ENCODE measurements at places on chromosomes 7 and 10.

DNA sequence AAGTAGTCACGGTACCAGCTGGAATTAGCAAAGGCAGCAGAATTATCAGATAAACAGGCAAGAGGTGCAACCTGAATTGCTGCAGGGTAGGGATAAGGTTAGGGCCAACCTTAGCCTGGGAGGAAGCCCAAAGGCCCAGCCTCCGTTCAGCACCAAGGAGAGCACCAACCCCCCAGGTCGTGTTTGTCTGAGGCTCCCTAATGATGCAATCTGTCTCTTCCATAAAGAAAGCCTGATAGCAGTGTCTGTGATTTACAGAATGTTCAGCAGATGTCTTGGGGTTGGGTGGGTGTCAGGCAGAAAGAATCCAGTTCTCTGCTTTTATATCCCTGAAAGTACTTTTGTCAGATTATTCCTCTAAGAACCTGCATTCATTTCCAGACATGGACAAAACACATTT lies 328.4 kb upstream of the AOAH start:
- no peak for DNase-seq

DNA sequence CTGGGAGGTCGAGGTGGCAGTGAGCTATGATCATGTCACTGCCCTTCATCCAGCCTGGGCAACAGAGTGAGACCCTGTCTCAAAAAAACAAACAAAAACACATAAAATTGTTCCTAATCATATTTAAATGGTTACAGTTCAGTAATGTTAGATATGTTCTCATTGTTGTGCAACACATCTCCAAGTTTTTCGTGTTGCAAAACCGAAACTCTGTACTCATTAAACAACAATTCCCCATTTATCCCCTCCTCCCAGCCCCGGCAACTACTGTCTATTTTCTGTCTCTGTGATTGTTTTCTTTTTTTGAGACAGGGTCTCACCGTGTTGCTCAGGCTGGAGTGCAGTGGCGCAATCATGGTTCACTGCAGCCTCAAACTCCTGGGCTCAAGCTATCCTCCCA lies 16.1 kb upstream of the PRXL2A start:
- no peak for DNase-seq

DNA sequence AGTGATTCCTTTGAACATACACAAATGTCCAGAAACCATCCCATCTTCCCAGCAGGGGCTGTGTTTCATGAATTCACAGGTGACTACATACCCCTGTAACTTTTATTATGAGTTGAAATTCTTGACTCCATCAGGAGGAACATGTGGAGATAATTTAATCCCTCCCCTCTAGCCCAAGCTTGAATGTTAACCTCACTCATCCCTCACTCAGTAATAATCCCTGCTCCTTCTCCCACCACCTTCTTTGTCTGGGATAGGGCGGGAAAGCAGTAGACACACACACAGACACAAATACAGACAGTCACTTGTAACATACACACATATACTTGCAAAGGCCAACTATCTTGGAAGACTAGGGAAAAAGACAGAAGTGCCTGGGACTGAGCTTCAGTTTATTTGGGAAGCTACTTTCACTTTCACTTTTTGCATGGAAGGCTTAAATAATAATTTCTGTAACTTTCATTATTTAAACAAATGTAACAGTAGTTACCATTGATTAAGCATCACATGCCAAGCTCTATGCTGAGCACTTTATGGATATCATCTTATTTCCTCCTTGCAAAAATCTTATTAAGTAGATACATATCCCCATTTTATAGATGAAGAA lies 7.3 kb downstream of the AASS start:
- DNase-seq: no peak

GRCh38 chr10:108633046-108633445 lies 1290.3 kb downstream of the XPNPEP1 start:
- DNase-seq: no peak

DNA sequence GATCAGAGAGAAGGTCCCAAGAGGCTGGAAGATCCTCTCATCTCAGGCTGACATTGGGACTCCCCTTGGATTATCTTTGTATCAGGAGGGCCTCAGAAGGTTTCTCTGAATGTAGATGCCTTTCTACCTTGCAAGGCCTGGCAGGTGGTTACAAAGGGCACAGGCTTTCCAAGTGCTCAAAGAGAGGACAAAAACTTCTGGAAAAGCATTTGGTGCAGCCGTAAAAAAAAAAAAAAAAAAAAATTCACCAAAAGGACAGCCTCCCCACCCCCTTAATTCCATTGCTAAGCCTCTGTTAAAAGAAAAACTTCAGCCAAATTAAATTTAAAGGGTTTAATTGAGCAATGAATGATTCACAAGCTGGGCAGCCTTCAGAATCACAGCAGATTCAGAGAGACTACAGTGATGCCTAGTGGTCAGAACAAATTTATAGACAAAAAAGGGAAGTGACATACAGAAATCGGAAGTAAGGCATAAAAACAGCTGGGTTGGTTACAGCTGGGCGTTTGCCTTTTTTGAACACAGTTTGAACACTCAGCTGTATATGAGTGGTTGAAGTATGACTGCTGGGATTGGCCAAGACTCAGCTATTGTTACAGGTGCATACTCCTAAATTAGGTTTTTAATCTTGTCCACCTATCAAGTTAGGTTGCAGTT lies 42.5 kb upstream of the LRGUK start:
- DNase-seq: peak; percentile 5

- no peak for DNase-seq
Measured at GRCh38 chr7:157671358-157672255, 334.8 kb downstream of the DNAJB6 start.

- DNase-seq: no peak
Measured at GRCh38 chr7:4738711-4739527, 36.5 kb upstream of the AP5Z1 start.

DNA sequence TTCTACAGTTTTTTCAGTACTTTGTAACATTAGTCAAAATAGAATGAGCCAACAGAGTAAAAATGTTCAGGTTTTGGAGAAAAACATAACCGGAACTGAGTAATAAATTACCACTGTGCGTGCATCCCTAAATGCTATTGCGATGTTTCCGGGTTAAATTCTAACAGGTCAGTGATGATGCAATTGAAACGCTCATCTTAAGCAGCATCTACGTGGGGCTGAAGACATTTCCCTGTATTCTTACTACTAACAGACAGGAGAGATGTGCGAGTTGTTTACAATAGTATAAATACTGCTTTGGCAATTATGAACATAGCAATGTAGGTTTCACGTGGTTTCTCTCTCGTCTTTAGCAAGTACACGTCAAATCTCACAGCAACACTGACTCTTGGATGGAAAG lies 149.4 kb downstream of the USP6NL start:
- no peak for DNase-seq

DNA sequence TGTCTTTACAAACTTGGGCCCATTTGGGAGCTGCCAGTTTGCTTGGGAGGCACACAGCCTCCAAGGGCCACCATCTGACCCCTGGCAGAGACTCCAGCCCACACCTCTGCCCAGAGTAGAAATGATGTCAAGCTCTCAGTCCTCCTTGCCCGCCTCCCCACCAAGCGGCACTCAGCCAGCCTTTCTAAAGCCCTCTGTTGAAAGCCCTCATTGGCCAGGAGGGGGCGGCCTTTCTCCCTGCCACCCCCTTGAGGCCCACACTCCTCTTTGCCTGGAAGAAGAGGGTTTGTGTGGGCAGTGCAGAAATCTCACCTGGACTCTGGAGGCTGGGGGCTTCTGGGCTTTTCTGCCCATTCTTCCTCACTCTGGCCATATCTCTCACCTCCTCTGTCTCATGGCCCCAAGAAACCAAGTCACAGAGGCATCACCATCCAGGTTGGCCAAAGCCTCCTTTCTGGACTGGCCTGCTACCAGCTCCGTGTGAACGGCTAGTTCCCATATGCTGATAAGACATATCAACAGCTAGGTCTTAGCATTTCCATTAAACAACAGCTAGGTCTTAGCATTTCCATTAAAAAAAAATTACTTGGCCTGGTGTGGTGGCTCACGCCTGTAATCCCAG lies 36.1 kb downstream of the UBTD1 start:
- peak; percentile 16 for DNase-seq

DNA sequence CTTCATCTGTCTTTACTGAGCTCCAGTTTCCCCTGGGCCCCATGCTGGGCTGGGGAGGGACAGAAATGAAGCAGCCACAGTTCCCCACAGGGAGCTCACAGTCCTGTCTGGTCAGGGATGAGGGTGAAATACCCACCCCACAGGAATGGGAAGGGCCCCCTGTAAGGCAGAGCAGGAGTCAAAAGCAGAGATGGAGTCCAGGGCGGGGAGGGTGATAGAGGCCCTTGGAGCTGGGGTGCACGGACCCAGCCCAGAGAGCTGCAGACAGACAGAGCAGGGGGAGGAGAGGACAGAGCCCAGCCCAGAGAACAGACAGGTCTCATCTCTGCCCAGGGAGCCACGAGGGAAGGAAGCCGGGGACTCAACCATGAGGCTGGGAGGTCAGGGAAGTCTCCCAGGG lies 34.9 kb upstream of the ZNF488 start:
- no peak for DNase-seq

DNA sequence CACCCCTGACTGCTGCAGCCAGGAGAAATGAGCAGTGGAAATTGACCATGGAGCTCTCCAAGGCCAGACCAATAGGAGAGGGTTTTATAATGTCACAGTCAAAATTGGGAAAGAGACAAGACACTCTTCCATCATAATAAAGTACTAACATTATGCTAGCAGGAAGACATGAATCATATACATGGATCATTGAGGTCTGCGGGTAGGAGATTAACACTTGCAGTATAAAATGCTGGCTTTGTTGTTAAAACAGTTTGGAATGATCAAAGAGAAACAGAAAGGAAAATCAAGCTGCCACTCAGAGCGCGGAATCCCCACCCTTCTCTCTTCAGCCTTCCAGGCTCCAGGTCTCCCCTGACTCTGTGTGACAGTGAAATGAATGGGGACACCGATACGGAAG lies 53.4 kb upstream of the CALN1 start:
- no peak for DNase-seq

GRCh38 chr10:43214071-43214955 lies 52.6 kb downstream of the RASGEF1A start:
- no peak for DNase-seq

DNA sequence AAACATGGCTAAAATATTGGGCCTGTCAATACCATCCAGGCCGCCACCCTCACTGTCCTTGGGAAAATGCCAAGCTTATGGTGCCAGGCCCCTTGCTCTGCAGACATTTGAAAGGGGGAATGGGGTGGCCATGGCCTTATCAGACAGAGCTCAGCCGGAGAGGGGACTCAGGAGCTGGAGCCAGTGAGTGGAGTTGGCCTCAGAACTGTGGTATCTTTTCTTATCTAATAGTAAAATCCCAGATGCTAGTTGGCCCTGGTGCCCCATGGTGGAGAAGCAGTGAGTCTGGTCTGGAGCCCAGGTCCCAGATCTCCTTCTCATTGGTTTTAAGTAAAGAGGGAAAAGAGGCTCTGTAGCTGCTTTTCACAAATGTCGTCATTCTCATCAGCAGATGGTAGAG lies 49.6 kb upstream of the SORCS3 start:
- DNase-seq: no peak

DNA sequence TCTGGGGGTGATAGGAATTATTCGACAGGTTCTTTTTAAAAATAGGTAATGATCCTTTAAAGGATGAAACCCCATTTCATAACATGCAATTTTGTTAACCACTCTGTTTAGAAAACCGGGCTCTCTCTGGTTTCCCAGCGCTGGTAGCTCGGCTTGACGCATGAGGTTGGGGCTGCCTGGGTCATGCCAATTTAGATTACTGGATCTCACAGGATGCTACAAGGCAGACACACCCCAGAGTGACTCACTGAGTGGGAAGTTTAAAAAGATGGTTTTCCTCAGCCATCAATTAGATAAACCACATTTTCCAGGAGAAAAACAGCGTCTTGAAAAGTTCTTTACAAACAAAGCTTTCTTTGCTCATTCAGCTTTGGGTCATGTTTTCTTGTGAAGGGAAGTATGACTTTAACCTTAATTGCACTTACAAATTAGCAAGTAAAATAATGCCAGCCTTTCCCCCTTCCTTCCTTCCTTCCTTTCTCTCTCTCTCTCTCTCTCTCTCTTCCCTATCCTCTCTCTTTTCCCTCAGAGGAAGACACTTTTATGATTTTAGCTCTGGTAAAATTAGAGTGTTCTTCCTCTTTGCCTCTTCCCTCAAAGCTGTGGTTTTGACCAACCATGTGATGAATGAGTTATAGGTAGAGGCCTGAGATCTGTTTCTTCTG lies 99.8 kb downstream of the EPDR1 start:
- no peak for DNase-seq

DNA sequence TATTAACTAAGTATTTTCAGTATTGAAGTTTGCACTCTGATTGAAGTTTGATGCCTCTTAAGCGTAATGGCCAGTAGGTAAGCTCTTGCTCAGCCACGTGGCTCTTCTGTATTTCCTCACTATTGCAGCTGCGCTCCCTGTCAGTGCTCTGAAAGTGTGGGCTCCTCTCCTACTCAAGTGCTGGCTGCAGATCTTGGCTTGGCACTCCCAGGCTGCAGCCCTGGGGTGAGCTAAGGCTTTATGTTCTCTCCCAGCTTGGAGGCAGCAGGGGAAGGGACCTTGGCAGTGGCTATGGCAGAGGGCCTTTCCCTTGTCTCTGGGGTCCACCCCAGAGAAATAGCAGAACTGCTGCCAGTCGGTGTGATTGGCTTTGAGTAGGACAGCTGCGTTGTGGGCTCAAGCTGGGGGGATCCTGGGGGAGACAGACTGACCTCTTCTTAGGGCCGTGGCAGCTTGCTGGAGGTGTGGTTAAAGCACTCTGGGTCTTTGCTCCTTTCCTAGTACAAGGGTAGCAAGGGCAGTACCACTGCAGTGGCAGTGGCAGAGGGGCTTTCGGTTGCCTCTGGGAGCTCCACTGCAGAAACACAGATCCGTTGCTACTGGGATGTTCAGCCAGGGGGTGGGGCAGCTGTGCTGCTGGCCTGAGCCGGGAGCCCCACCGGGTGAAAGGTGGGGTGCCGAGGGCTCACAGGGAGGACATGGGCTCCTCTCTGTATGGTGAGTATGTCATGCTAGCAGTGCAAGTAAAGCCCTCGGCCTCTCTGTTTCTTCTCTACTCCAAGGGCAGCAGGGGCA lies 100.5 kb downstream of the GLCCI1 start:
- DNase-seq: no peak

GRCh38 chr10:112379635-112380296 lies 5.8 kb downstream of the ACSL5 start:
- no peak for DNase-seq

DNA sequence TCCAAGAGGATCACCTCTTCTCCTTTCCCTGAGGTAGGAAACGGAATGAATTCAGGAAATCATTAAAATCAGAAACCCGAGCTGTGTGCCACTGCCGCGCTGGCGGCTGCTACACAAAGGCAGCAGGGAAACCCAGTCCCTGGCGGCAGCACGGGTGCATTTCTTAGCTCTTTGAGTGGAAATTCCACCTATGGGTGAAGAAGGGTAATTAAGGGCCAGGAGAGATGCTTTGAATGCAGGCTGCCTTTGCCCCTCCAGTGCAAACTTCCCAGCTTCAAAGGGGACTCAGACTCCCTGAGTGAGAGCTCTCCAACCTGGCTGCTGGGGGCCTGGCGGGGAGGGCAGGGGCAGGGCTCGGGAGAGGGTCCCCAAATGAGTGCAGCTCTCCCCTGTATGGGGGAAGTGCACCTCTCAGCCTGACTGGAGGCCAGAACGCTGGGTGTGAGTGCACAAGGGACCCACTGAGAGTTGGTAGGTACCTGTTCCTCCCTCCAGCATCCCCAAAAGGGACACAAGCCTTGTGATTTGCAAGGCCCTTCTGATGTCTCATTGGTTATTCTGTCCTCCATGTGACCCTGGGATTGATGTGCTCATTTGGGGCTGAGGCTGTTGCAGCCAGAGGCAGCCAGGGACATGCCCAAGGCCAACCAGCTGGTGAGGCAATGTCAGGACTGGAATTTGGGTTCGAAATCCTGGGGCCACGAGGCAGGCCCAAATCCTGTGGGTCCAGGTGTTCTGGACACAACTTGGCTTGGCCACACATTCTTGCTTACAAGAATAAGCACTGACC lies 16.3 kb upstream of the ZMIZ1 start:
- peak; percentile 41 for DNase-seq

- no peak for DNase-seq
Measured at GRCh38 chr7:26700893-26701292, 163.5 kb downstream of the SKAP2 start.
